ENCODE measurements at places on chromosomes 13 and 19.
A peak's percentile ranks its signal among the peaks of the same experiment; 100 is the strongest.

DNA sequence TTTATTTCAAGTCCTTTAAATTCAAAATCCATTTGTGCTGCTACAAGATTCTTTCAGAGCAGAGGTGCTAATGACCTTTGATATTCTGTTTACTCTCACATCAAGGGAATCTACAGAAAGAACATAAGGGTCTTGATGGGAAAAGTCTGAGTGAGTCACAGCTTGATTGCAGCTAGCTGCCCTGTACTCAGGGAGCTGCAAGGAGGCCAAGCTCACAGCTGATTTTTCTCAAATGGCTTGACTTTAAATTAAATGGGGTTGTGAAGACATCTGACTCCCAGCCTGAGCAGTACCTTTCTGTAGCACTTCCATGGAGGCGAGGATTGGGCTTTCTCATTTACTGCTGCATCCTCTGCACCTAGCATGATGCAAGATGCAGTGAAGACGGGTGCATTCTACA is 62.5 kb downstream of the RAP2A start:
- H3K27ac ChIP-seq: no peak overlapping the region
- no peak overlapping the region for H3K4me3 ChIP-seq
- no peak for DNase-seq
- H3K4me1 ChIP-seq: no peaks in the 10 kb centered on the region
- H3K27me3 ChIP-seq: no peaks in the 10 kb centered on the region

DNA sequence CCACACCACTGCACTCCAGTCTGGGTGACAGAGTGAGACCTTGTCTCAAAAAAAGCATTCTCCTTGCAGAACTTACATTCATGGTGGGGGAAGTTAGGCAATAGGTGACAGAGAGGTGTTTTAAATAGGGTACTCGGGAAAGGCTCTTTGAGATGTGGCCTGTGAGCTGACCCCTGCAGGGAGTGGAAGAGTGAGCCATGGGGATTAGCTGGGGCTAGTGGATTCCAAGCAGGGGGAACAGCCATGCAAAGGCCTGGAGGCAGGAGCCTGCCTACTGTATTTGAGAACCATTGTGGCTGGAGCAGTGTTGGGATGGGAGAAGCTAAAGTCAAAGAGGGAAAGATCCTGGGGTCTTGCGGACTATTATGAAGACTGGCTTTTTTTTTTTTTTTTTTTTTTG is 3.9 kb upstream of the DMKN start:
- H3K4me1 ChIP-seq: no peaks in the 10 kb centered on the region
- H3K4me3 ChIP-seq: no peak overlapping the region
- DNase-seq: no peak
- H3K27me3 ChIP-seq: no peaks in the 10 kb centered on the region
- no peak overlapping the region for H3K27ac ChIP-seq

GRCh38 chr19:13974073-13974472 is 21.8 kb downstream of the DCAF15 start:
- H3K36me3 ChIP-seq: peaks cover 31% of the 10 kb centered on the region
- H3K4me3 ChIP-seq: no peak overlapping the region
- DNase-seq: peak; percentile 28
- no peaks in the 10 kb centered on the region for H3K27me3 ChIP-seq
- peaks cover 3% of the 10 kb centered on the region for H3K4me1 ChIP-seq

DNA sequence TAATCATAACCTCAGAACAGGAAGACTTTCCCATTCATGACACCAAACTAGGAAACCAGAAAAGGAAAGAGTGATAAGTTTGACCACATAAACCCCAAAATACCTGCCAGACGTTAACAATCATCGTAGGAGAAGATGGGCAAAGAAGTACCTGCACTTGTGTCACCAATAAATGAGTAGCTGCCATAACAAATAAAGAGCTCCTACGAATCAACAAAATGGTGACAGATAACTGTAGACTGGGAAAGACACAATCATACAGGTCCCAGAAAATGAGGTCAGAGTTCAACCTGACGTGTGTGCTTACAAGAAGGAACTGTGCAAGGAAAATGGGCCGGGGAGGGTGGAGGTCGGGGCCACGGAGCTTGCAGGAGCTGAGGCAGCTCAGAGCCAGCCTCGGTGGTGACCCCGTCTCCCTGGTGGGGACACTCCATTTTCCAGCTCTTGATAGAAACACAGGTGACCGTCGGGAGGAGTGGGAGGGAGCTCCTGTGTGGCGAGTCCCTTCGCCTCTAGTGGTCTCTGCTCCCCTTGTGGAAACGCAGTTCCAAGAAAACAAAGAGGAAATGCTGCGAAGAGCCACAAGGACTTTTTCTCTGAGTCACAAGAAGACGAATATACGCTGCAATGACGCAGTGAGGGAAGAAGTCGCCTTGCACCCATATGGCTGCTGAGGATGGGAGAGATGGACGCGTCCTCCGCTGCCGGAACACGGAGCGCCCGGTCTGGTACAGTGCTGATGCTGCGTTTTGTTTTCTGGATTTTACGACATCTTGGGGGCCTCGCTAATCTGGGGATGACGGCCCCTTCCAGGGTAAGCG is 9.5 kb downstream of the PIP5K1C start:
- DNase-seq: no peak
- no peaks in the 10 kb centered on the region for H3K36me3 ChIP-seq
- H3K27ac ChIP-seq: no peak overlapping the region
- H3K4me3 ChIP-seq: no peak overlapping the region
- H3K4me1 ChIP-seq: no peaks in the 10 kb centered on the region

DNA sequence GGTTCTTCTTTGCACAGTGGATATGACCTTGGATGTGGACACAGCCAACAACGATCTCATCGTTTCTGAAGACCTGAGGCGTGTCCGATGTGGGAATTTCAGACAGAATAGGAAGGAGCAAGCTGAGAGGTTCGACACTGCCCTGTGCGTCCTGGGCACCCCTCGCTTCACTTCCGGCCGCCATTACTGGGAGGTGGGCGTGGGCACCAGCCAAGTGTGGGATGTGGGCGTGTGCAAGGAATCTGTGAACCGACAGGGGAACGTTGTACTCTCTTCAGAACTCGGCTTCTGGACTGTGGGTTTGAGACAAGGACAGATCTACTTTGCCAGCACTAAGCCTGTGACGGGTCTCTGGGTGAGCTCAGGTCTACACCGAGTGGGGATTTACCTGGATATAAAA is 9.4 kb downstream of the RFPL4AL1 start:
- no peak overlapping the region for H3K4me3 ChIP-seq
- H3K27ac ChIP-seq: no peak overlapping the region
- H3K27me3 ChIP-seq: peaks cover 17% of the 10 kb centered on the region
- no peak for DNase-seq
- no peaks in the 10 kb centered on the region for H3K4me1 ChIP-seq

- peak overlapping the region; percentile 83 for H3K4me3 ChIP-seq
- H3K27ac ChIP-seq: peak overlapping the region; percentile 99
Measured at GRCh38 chr19:15837221-15837731, 21.8 kb upstream of the OR10H1 start.

DNA sequence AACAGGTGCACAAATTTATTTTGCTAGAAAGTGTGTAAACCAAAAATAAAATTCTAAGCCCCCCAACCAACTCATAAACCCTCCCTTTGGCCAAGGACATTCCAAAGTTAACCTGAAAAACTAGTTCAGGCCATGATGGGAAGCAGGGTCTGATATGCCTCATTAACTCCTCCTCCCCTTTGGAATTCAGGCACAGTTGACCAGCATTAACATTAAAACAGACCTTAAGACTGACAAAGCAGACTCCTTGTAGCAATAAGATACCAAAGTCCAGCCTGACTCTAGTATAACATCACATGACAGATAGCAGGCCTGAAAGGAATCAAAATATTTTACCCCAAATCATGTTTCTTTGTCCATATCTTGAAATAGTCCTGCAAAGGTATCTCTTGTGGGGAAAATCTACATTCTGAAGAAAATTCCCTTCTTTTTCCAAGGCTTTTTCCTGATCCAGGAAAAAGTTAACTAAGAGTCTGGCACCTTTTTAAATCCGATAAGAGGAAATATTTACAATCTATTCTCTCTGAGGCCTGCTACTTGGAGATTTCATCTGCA is 19.7 kb downstream of the NEK5 start:
- H3K27ac ChIP-seq: no peak overlapping the region
- H3K36me3 ChIP-seq: no peaks in the 10 kb centered on the region
- H3K4me1 ChIP-seq: no peaks in the 10 kb centered on the region
- H3K4me3 ChIP-seq: no peak overlapping the region

DNA sequence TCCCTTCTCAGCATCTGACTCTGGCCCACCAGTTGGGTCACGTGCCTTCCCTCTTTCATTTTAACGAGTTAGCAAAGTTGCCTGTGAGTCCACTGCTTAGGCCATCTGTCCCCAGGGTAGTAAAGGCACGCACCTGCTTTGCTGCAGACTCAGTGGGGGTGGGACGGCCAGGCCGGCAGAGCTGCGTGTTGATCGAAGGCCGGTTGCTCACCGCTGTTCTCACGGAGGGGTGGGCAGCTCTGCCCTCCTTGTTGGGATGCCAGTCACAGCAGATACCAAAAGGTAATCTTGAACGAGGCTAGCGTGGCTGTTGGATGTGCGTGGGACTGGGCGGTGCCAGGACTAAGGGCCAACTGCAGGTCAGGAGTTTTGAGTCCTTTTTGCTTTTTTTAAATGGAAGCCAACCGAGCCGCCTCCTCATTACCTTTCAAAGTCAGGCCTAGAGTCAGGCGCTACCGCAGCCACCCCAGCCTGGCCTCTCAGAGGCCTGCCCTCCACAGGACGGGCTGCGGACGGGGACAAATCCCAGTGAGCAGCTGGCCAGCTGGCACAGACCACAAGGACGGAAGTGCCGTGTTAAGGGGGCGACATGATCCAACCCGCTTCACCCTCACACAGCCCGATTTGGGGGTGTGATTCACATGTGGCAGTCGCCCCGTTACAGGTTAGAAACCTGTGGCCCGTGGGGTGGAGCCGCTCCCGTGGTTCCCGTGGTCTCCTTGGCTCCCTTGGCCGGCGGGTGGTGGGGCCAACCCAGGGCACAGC is 20.6 kb downstream of the ADPRHL1 start:
- H3K27ac ChIP-seq: no peak overlapping the region
- H3K4me1 ChIP-seq: no peaks in the 10 kb centered on the region
- H3K4me3 ChIP-seq: no peak overlapping the region
- no peaks in the 10 kb centered on the region for H3K27me3 ChIP-seq
- H3K36me3 ChIP-seq: no peaks in the 10 kb centered on the region

Measured in T-cell (primary cell).